ENCODE measurements at places on chromosomes 6 and 20.

- DNase-seq = no peak
Measured at GRCh38 chr20:23149623-23150279, 63.6 kb upstream of the CD93 start.

GRCh38 chr6:35573495-35574110 is 60.9 kb upstream of the TULP1 start:
- no peak for DNase-seq

- DNase-seq = no peak
Measured at GRCh38 chr6:145155873-145156782, 579.2 kb downstream of the EPM2A start.

- DNase-seq = peak; percentile 81
Measured at GRCh38 chr6:27133281-27134227, 113.9 kb upstream of the PRSS16 start.

GRCh38 chr20:32526541-32526940 is 58.6 kb downstream of the NOL4L start:
- DNase-seq = no peak

DNA sequence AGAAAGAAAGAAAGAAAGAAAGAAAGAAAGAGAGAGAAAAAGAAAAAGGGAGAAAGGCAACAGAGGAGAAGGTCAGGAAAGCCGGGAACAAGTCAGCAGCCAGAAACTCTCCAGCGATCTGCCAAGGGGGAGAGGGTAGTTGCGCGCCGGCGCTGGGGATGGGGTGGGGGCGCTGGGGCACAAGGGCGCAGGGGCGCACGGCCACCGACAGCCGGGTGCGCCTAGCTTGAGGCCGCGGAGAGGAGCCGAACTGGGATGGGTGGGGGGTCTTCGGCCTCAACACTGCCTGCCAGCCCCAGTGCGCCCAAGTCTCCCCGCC is 533 bp upstream of the RSPO3 start:
- DNase-seq = no peak

DNA sequence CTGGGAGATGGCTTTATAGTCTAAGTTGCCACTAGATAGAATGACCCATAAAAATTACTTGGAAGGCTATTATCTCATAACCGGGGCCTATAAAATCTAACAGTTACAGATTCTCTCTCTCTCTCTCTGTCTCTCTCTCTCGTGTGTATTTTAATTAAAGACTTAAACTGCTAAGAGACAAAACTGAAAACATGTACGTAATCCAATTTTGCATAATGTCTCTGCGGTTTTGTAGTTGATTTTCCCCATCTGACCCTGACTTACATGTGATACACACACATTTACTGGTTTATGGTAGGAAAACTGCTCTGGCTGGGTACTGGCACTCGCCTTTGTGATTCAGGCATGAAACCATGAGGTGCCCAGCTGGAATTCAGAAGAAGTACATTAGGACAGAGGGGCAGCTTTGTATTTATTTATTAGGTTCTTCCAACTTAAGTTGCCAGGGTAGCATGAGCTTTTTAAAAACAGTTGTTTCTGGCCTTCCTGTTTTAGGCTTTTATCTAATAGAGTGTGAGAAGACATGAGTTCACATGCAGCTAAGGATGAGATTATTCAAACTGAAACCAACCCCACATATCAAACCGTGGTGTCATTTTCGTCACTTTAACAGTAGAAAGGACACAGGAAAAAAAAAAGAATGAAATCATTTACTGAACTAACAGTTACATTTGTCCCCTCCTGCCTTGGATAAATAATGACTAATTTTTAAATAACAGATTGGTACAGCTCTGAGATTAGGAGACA is 182.5 kb downstream of the GMPR start:
- DNase-seq = no peak
